GM23338 (cell line): ENCODE measurements at places on chromosomes 2 and 18. TPM values are rescaled to one million over a fixed set of nuclear protein-coding genes. Genes with fewer than 3 reads are reported as not detected.

The OR6B2 gene
- total RNA-seq, result not detected in 2 replicates

The EPB41L3 gene
- 11.7 and 17.0 TPM in 2 replicates for total RNA-seq

The ASXL3 gene
- total RNA-seq, result 1.4 and 2.6 TPM in 2 replicates

The CYP27C1 gene
- total RNA-seq, result 2.9 and 3.0 TPM in 2 replicates

The TIA1 gene
- 126 and 179 TPM in 2 replicates for total RNA-seq

The TMEFF2 gene
- total RNA-seq, result 1.5 and 2.2 TPM in 2 replicates

The PHOSPHO2 gene
- 8.3 and 12.2 TPM in 2 replicates for total RNA-seq

DNA sequence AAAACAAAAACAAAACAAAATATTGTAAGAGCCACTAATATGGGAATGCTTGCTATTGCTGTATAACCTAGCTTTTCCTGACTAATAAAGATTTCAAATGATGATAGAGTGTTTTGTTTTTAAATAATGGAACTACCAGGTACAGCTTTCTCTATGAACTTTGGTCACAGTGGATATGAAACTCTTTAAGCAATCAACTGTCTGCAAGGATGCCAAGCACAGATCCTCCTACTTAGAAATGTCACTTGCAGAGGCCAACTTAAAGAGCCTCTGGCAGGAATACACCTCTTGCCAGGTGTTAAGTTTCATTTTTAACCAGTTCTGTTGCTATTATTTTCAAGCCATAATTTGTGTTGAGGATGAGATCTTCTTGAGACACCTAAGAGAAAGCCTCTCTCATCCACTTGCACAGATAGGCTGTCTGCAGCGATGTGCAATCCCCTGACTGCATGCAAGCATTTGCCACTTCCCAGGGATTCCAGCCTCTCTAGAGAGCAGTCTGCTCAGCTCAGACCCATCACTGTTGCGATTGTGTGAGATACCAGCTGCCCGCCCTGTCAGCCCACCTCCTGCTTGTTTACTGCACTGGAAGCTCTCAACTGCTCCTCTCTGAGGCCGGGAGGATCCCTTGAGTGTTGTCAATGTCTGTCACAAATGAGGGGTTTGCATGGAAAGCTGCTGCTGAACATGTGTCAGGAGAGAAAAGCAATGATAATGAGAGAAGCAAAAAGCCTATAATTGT is 86.1 kb upstream of the SCG2 start:
- no peaks in the 10 kb centered on the region for H3K27me3 ChIP-seq
- peak; percentile 20 for DNase-seq
- H3K4me1 ChIP-seq, result peaks cover 6% of the 10 kb centered on the region

GRCh38 chr2:156486147-156486546 is 50.0 kb downstream of the GPD2 start:
- no peaks in the 10 kb centered on the region for H3K27me3 ChIP-seq
- DNase-seq, result no peak
- no peak overlapping the region for H3K27ac ChIP-seq
- no peaks in the 10 kb centered on the region for H3K4me1 ChIP-seq

GRCh38 chr2:159446817-159447216 is 160.3 kb upstream of the WDSUB1 start:
- H3K4me1 ChIP-seq, result peaks cover 19% of the 10 kb centered on the region
- no peak overlapping the region for H3K27ac ChIP-seq
- H3K36me3 ChIP-seq, result peaks cover 5% of the 10 kb centered on the region; the same call in 1 of the 2 replicates
- no peak for DNase-seq
- no peak overlapping the region for H3K4me3 ChIP-seq

DNA sequence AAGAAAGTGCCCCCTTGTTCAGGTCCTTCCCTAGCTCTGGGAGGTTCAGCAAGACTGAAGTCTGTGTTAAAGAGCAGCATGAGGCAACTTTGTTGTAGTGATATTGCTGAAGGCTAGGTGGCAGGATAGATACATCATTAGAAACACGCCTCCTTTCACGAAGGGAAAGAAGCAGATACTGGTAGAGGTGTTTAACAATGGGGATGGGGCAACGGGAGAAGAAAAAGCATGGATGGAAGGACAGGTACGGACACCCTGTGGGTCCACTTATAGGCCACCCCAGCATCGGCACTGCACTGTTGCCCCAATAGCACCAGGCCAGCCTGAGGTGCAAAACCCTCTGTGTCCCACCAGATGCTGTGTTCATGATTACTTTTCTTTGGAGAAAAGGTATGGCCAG is 3.5 kb upstream of the IGFBP5 start:
- no peak overlapping the region for H3K27ac ChIP-seq
- H3K36me3 ChIP-seq, result no peaks in the 10 kb centered on the region

DNA sequence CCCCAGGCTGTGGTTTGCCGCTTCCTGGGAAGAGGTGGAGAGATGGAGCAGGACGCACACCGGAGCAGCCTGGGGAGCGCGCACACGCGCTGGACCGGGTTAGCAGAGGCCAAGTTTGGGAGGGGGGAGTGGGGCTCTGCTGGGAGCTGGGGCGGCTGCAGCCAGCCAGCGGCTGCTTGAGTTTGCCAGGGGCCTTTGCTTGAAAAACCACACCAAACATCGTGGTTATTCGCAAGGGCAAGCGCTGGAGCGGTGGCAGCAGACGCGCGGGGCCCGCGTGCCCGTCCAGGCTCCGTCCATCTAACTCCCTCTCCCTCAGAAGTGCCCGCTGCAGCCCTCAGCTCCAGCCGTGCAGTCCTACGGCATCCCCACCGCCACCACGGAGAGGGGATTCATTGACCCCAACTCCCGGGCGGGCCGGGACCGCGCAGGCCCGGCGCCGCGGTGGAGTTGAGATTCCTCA is 4.6 kb downstream of the PTGR3 start:
- peaks cover 75% of the 10 kb centered on the region for H3K27me3 ChIP-seq
- no peaks in the 10 kb centered on the region for H3K36me3 ChIP-seq
- H3K4me3 ChIP-seq, result peak overlapping the region; percentile 83
- peak; percentile 68 for DNase-seq
- H3K4me1 ChIP-seq, result peaks cover 32% of the 10 kb centered on the region
- no peak overlapping the region for H3K27ac ChIP-seq
